ENCODE measurements at places on chromosomes 2 and 18.

- no peak for DNase-seq
Measured at GRCh38 chr2:19158896-19159295, 199.5 kb downstream of the OSR1 start.

DNA sequence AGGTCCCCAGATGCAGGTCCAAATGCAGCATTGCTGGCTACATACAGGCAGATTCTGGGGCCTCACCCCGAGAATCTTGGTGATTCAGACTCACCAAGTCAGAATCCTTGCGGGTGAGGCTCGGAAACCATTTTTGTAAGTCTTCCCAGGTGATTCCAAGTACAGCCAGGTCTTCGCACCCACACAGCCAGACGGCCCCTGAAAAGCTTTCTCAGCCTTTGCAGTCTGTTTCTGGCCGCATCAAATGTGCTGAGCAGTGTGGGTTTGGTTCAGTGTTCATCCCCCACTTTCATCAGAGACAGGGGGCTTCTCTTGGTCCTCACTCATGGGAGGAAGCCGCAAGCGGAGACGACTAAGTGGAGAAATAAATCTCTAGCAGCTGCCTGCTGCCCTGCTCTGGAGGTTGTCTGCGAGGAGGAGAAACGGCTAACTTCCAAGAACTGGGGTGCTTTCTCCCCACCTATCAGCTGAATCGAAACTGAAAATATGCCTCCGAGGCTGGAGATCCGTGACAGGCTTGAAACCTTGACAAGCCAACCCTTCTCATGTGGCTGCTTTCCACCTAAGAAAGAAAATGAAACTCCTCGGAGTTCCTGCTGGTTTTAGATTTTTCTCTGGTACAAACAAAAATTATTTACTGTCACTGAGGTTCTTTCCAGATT lies 8.9 kb upstream of the TMEM185B start:
- peak; percentile 37 for DNase-seq

DNA sequence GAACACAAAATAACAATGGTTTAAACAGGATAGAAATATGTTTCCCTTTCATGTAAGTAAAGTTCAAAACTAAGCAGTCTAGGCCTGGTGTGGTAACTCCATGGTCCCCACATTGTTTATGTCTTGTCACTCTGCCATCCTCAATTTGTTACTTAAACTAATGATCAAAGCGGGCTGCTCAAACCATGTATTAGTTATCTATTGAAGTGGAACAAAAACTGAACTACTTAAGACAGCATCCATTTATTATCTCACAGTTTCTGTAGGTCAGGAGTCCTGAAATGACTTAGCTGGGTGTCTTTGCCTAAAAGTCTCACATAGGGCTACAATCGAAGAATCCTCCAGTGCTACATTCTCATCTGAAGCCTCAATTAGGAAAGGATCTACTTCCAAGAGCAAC lies 91.6 kb downstream of the NAB1 start:
- no peak for DNase-seq

DNA sequence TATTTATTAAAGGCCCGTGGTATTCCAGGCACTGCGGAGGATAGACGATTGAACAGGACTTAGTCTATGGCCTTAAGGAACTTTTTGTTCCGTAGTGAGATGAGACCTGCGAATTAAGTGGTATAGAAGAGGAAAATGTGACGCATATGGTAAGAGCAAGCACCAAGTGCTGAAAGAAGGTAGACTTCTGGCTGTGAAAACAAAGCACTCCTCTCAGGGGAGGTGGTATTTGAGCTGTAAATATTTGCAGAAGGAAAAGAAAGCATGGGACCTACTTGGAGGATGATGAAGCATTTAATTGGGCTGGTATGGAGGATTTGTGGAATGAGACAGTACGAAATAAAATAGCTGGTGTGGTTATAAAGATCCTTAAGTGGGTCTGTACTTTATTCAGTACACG lies 62.5 kb downstream of the GPR39 start:
- DNase-seq = no peak

Measured in stimulated activated CD8-positive, alpha-beta memory T cell treated with anti-CD3 and anti-CD28 coated beads, Interleukin-15, amount 100 ng/mL, for 1 hour (primary cell).